MM.1S (cell line): ENCODE measurements at places on chromosomes 3 and 15.
A peak's percentile ranks its signal among the peaks of the same experiment; 100 is the strongest.

- no peak for DNase-seq
Observed at GRCh38 chr15:70501121-70501727, 262.1 kb downstream of the UACA start.

GRCh38 chr3:27570421-27571106 lies 86.4 kb upstream of the SLC4A7 start:
- DNase-seq, result no peak

DNA sequence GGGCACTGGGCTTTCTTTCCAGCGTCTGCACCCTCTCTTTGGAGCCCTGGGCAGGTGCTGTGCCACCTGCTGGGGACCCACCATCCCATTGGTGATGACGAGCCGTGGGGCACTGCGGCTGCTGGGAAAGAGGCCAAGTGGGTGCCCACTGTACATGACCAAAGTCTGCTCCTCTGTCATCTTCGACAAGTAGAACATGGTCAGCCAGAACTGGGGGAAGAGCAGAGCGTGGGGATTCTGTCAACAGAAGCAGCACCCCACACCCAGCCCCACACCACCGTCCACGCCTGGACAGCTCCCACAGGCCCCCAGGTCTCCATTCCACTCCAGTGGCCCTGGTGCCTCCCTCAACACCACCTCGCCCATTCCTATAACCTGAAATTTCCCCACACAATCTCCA lies 9.7 kb downstream of the UROC1 start:
- DNase-seq, result no peak

DNA sequence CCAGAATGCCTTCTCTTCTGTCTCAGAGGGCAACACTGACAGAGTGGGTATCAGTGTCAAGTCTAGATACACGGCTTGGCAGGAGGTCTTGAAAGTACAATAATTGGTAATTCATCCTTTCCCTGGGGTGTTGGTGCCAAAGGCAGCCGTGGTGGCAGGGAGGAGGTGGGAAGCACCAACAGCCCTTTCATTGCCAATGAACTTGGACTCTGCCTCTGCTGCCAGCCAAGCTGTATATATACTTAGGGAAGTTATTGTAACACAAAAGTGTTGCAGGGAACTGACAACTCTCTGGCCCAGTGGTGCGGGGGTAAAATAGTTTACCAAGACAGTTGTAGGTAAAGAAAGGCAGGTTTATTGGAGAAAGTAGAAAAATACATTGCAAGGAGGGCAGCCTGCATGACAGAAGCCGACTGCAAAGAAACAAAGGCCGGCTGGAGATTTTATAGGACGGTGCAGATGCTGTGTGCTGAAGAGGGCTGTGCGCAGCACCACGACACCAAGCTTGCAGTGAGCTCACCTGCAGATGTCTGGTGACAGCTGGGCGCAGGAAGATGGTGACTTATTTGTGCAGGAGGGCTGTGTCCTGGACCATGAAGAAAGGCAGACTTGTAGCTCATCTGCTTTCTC lies 4.0 kb upstream of the FAM3D start:
- DNase-seq, result no peak

DNA sequence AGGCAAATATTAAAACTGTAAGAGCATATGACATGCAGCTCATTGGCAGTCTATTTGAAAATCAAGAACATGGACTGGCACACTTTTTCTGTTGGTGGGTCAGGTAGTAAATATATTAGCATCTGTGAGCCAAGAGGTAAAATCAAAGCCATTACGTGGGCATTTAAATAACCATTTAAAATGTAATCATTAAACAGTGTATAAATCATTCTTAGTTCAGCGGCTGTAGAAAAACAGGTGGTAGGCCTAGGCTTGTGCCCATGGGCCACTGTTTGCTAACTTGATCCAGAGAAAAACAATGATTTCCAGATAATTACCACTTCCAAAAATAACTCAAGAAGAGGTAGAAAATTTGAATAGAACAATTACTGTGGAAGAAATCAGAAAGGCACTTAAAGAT lies 105.1 kb downstream of the CHST2 start:
- DNase-seq, result no peak

DNA sequence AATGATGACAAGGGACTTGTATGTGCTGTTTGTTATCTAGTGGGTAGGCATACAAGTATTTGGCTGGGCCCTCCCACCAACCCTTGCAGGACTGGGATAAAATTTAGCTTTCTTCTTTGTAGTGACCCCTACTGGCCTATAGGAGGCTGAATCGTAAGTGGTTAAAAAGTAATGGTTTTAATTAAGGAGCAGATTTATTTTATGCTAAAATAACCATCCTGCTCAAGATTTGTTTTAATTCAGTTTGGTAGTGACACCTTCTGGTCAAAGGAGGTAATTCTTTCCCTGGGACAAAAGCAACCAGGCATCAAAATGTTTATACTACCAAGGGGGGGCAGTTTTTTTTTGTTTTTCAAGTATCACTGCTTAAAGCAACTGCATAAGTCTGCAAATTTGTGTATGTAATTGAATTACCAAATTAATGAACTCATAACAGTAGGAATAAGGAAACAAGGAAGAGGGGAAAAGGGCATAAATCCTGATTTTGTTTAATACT lies 70.7 kb downstream of the TOP2B start:
- peak; percentile 46 for DNase-seq

DNA sequence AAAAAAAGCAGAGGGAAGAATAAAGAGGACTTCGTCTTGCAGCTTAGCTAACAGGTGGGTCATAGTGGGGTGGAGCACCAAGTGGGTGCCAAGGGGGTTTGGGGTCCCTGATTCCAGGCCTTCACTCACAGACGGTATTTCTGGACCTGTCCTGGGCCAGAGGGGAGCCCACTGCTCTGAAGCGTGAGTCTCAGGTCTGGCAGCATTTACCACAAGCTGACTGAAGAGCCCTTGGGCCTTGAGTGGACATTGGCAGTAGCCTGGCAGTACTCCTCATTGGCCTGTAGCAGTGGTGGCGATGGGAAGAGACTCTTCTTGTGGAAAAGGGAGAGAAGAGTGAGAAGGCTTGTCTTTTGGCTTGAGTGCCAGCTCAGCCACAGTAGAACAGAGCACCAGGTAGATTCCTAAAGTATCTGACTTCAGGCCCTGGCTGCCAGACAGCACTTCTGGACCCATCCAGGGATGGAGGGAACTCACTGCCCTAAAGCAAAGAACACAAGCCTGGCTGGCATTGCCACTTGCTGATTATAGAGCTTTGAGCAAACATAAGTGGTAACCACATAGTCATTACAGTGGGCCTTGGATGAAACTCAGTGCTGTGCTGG lies 72.9 kb downstream of the GLDN start:
- no peak for DNase-seq

- DNase-seq, result no peak
Observed at GRCh38 chr3:148643389-148643840, 54.3 kb upstream of the AGTR1 start.
